ENCODE measurements at places on chromosomes 7 and 10.

- DNase-seq, result no peak
These were observed 90.5 kb upstream of the FERD3L start for GRCh38 chr7:19235680-19236079.

DNA sequence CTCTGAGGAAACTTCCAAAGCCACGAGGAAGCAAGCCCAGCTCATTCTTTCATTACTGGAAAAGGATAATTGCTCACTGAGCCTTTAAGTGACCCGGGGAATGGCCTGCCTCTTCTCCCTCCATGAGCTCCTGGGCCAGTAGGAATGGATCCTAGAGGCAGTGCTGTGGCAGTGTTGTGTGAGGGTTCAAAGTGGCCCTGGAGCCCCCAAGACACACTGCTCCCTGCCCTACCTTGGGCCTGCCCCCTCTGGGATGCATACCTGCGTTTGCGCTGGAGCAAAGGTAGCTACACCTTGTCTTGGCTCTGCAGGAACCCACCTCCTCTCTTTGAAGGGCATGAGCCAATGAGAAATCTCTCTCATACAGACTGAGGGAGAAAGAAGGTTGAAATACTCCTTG, 115.8 kb upstream of the ANLN start:
- no peak for DNase-seq

- DNase-seq, result no peak
These were observed 31.7 kb downstream of the ITIH2 start for GRCh38 chr10:7734821-7735220.

GRCh38 chr10:77889277-77889903, 37.2 kb downstream of the DLG5 start:
- DNase-seq, result peak; percentile 63

DNA sequence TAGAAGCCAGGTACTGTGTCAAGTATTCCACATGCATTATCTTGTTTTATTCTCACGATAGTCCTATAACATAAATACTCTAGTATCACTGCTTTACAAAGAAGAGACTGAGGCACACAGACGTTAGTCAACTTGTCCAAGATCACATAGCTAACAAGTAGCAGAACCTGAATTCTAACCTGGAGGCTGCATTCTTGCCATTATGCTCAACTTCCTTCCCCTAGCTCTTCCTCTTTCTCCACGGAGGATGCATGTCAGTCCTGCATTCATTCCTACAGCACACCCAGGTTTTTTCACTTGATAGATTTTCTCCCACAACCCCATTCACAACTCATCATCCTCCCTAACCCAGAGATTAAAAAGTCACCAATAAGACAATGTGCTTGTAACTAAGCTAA, 388.5 kb upstream of the NFE2L3 start:
- no peak for DNase-seq

- DNase-seq, result no peak
These were observed 120.2 kb downstream of the CDH23 start for GRCh38 chr10:71516890-71517289.

DNA sequence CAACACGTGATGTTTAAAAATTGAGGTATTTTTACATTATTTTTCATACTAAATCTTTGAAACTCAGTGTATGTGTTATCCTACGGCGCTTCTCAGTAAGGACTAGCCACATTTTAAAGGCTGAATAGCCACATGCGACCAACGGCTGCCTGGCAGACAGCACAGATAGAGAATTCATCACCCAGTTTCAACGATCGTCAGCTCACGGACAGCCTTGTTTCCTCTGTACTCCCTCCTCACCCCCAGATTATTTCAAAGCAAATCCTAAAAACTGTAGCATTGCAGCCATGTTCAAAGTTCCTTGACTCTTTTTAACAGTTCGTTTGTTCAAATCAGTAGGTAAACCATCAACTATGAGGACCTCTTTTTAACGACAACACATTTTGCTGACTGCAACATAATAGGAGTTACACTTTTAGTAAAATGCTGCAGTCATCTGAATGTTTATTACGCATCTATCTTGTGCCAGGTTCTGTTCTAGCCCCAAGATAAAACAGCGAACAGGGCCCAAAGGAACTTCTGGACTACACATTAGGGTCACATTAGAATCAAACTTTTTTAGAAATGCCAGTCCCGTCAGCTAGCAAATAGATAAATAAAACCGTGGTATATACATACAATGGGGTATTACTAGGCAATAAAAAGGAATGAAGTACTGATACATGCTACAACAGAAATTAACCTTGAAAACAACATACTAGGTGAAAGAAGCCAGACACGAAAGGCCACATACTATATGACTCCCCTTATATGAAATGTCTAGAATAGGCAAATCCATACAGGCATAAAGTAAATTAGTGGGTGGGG, 5.7 kb downstream of the OSBPL3 start:
- no peak for DNase-seq

Data from dorsolateral prefrontal cortex (tissue), 122 donors.